ENCODE measurements at places on chromosomes 13 and 19.
A peak's percentile ranks its signal among the peaks of the same experiment; 100 is the strongest.

DNA sequence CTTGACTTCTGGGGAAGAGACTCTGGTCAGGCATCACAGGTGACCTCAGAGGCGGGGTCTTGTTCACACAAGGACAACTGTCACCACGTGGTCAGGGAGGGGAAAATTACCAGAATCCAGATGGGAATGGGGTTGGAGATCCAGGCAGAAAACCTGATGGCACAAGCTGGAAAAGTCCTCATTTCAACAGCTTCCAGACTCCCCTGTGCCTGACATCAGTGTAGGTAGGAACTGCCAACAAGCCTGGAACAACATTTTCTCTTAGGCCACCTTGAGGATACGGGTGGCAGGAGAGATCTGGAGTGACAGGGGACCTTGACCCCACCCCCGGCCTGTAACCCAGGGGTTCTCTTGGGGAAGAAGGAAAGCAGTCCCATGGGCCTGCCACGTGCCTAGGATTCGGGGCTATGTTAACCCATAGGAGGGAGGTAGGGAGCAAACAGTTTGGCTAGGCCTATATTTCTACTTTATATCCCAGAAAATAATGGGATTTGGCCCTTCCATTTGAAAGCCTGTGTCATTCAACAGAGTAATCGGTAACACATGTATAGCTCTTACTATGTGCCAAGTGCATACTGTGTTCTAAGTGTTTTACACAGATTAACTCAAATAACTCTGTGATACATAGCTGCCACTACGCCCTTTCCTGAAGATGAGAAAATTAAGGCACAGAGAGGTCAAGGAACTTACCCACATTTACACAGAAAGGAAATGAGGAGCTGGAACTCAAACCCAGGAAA lies 44.9 kb upstream of the C13orf42 start:
- DNase-seq = no peak

DNA sequence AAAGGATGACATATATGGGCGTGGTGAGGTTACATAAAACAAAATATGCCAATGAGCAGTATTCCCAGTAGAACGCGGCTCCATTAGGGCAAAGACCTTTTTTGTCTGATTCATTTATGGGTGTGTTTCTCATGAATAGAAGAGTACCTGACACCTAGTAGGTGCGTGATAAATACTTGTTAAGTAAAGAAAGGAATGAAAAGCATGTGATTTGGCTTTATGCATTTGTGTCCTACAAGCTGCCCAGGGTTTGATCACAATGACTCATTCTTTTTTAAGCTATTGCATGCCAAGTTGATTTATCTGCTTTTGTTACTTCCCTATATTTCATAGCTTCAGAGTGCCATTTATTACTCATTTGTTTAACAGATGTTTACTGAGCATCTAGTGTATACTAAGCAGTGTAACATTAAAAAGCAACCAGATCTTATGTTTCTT lies 19.1 kb upstream of the KCTD4 start:
- no peak for DNase-seq

DNA sequence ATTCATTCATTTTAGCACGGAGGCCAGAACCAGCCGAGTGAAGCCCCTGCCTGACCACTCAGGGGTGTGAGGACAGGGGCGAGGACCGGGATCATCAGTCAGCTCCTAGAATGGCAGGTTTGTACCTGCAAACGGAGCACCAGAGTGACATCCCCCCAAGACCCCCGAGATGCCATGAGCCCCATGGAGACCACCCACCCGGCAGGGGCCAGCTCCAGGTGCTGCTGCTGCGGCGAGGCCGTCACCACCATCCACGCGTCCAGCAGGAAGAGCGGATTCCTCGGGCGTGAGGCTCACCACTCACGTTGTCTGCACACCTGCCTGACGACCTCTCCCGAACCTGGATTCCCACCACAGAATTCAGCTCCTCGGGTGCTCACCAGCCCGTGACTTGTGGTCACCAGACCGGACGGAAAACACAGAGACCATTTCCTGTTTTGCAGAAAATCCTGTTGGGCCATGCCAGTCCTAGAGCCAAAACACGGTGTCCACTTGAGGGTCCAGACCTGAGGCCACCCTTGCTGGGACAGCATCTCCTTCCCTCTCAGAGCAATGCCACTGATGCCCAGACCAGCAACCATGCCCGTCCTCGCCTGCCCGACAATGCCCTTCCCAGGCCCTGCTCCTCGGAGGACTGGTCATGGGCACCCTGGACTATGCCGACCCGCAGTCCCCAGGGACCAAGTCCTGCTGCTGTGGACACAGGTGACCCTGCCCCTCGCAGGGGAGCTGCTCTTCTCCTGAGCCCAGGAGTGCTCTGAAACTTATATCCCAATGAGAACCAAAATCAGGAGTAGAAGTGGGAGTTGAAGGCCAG lies 74.2 kb downstream of the RASA3 start:
- DNase-seq = no peak

GRCh38 chr13:71244161-71244560 lies 622.8 kb downstream of the DACH1 start:
- DNase-seq = no peak

- no peak for DNase-seq
These were observed 32.4 kb upstream of the CEACAM21 start for GRCh38 chr19:41543582-41543981.

- DNase-seq = no peak
These were observed 64.7 kb downstream of the GPR12 start for GRCh38 chr13:26695891-26696311.

DNA sequence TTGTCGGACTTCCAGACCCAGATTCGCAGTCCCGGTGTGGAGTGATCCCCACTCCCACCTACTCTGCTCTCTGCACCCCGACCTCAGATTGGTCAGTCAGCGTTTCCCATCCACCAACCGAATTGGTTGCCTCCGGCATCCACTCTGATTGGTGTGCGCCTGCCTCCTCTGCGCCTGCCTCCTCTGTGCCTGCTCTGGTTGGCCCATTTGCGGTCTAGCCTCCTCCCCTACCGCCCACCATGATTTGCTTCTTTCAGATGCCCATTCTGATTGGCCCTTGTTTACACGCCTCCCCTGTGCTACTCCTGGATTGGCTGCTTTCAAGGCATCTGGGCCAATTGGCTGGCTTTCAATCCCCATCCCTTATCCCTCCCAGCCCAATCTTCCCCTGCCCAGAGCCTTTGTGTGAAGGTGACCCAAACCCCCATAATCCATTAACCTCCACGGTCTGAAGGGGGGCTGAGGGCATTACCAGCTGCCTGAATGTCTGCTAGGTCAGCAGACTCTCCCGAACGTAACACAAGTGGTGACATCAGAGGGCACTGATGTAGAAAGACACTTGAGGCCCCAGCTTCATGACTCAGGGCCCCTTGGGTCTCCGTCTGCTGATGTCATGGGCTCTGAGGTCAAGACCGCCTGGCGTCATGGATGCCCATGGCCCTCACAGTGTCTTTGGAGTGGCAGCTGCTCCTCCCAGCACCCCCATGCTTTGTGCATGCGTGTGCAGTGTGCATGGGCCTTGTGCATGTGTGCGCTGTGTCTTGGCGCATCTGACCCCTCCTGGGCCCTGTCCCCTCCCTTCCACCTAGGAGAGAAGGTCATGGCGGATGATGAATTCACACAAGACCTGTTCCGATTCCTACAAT lies 80.4 kb downstream of the MAP4K1 start:
- DNase-seq = no peak

- no peak for DNase-seq
These were observed 12.6 kb upstream of the ERICH6B start for GRCh38 chr13:45628094-45628493.

- DNase-seq = peak; percentile 21
These were observed 16.0 kb downstream of the SPATA13 start for GRCh38 chr13:24176351-24177101.

DNA sequence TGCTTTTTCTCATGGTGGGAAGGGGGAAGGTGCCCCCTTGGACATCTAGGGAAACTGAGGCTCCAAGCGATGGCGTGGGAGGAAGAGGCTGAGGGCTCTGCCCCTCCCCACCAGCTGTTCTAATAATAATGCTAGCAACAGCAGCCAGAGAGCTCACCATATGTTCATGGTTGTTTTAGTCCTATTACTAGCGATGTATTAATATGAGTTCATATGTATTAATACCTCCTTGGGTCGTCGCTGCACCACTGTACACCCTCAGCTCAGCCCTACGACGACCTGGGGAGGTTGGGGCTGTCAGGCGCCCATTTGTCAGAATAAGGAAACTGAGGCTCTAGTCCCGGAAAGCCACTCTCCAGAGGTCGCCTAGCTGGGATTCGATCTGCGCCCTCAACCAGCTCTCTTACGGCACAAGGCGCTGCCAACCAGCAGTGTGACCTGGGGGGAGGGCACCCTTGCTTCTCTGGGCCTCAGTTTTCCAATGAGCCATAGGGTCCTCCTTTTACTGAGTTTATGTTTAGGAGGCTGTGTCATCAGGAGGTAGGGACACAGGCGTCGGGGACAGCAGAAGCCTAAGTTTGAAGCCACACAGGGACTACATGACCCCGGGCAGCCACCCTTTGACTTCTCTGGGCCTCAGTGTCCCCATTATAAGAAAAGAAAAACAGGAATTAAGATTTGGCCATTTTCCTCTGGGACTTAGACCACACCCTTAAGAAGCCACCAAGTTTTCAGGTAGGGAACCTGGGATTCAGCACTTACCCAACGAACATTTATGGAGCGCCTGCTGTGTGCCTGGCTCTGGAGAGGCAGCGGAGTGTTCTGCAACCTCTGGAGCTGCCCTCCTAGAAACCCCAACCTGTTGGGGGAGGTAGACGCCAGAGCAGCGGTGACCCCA lies 664 bp downstream of the MAST3 start:
- DNase-seq = no peak

GRCh38 chr19:19696386-19696785 lies 27.7 kb downstream of the ZNF101 start:
- DNase-seq = no peak

DNA sequence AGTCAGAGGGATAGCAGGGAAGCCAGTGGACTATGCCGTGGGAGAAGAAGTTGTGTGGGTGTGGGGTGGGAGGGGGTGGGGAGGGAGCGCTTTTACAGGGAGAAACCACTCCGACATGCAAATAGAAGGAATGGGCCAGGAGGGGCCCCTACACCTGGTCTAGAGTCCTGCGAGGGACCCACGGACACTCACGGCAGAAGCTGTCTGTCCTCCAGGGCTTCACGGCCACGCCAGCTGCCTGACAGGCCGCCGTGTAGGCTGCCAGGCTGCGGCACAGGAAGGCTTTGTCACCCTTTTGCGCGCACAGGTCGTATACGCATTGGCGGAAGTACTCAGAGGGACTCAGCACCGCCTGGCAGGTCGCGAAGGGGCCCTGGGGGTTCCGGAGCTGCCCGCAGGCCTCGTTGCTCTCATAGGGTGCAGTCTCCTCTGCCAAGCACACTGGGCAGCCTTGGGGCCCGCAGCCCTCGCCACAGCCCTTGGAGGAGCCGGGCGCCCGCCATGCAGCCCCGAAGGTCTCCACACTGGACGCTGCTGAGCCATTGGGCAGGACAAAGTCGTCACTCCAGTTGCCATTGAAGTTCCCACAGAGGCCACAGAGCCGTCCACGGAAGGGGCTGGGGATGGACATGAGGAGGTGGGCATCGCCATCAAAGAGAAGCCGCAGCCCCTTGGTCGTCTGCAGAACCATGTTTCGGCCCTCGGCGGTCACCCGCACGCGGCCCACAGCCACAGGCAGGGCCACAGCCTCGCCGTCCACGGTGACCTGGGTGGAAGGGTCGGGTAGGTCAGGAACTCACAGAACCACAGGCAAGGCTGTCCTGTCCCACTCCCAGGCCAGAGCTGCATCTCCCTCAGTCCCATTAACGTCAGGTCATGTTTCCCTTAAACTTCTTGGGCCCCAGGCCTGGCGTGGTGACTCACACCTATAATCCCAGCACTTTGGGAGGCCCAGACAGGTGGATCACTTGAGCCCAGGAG lies 26.0 kb upstream of the FBL start:
- DNase-seq = no peak

DNA sequence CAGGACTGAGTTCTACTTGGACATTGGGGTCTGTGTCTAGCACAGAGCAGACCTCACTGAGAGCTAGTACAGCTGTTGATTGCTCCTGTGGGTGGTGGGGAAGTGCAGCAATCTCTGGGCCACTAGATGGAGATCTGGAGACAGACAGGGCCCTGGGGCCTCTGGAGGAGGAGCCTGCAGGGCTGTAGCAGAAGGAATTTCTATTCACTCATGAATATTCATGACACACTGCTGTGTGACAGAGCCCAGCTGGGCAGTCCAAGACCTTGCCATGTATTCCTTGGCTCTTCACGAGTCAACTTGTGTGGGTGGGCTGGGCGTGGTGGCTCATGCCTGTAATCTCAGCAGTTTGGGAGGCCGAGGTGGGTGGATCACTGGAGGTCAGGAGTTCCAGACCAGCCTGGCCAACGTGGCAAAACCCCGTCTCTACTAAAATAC lies 37.5 kb downstream of the SUGP2 start:
- DNase-seq = peak; percentile 52

DNA sequence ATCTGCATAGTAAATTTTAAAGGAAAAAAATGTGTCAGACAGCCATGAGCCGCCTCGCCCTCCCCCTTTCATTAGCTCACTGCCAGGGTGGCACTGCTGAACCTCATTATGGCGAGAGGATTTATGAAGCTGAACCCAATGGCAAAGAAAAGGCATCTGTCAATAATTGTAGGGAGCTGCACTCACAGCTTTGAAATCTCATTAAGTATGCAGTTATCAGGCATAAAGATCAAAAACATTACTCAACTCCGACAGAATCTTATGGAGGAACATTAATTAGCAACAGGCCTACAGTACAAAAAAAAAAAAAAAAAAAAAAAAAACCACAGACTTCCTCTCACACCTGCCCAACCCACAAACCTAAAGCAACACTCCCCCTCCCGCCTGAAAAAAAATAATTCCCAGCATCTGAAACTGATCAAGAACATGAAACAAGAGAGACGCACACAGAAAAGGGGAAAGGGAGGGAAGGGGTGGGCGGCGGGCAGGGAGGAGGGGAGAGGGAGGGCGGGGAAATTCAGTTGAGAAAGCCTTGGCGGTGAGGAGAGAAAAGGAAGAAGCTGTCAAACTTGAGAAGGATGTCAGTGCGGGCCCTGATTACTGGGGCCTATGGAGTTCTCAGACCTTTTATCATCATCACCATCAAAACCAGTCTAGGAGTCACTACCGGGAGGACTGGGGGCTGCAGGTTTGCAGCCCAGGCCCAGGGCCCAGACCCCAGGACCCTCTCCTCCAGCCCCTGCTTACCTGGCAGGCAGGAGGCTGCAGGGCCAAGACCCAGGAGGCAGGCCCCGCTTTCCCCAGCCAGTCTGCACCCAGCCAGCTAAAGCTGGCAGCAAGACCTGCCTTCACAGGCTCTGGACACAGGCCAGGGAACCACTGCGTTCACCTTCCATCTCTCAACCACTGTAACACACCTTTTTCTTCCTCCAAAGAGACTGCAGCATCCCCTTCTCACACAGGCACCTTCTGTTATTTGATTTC lies 8.9 kb downstream of the TSHZ3 start:
- DNase-seq = no peak

DNA sequence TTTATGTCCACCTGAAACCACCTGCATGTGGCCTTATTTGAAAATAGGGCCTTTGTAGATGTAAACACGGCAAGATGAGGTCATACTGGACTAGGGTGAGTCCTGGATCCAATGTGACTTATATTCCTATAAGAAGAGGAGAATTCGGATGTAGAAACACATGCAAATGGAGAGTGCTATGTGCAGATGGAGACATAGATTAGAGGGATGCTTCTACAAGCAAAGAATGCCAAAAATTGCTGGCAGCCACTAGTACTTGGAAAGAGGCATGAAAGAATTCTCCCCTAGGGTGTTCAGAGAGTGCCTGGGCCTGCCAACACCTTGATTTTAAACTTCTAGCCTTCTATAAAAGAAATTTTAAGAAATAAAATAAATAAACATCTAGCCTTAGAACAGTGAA lies 226.1 kb downstream of the RFC3 start:
- peak; percentile 57 for DNase-seq

All from cerebellum (tissue), 4 donors.